AG04450 (cell line): ENCODE measurements at places on chromosomes 12 and 14.

- no peak for DNase-seq
Observed at GRCh38 chr14:30518867-30519560, 39.9 kb upstream of the G2E3 start.

DNA sequence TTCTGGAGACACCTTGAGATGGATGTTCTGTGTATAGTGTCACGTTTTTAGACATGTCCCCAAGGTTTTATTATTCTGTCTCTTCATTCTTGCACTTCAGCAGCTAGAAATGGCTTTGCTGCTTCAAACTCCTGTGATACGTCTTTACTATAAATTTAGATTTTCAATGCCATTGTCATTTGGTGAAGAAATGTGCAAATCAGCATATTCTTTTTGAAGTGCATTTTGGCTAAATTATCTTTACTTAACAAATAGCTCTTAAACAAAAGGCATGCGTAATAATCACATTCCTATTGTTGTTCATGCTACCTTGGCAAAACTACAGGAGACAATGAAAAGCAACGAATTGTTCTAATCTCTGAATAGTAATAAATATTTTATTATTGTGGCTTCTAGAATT, 502.9 kb upstream of the SYT1 start:
- no peak for DNase-seq

GRCh38 chr12:68587448-68587873, 23.2 kb upstream of the RAP1B start:
- DNase-seq: no peak

GRCh38 chr14:23167116-23167847, 16.2 kb downstream of the SLC7A8 start:
- no peak for DNase-seq

- DNase-seq: no peak
Observed at GRCh38 chr14:75636100-75636692, 24.5 kb downstream of the ERG28 start.

DNA sequence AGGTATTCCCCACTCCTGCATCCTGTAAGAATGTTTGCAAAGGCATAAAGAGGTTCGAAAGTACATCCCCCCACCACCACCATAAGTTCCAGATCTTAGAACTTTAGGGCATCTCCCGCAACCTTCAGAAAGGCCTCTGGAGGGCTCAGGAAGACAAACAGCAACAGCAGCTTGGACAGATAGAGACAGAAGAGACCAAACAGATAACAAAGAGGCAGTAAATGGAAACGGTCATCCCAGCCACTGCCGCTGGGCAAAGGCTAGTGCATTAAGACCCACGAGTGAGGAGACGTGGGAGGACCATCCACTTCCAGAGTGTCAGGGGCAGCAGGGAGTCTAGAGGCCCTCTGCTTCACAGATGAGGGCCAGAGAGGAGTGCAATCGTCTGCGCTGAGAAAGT, 124.3 kb downstream of the CRACR2A start:
- DNase-seq: no peak

- DNase-seq: no peak
Observed at GRCh38 chr12:127363392-127363791, 903.6 kb upstream of the TMEM132C start.

GRCh38 chr14:101823066-101823465, 61.6 kb downstream of the PPP2R5C start:
- no peak for DNase-seq

GRCh38 chr12:114762490-114763110, 78.6 kb upstream of the TBX3 start:
- peak; percentile 76 for DNase-seq

DNA sequence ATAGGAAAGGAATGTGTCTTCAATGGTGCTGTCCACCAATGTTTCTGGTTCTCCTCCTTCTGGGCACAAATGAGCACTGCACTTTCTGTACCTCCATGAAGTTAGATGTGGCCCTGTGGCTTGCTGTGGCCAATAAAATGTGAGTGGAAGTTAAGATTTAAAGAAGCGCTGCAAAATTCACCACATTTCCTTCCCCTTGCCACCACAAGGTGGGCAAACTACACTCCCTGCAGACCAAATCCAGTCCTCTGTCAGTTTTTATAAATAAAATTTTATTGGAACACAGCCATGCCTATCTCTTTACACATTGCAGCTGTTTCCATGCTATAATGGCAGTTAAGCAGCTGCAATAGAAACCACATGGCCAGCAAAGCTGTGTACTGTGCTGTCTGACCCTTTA, 141.4 kb upstream of the TMPO start:
- no peak for DNase-seq

GRCh38 chr12:110102255-110102654, 21.9 kb upstream of the IFT81 start:
- DNase-seq: no peak

- DNase-seq: no peak
Observed at GRCh38 chr14:74241652-74242017, 2.4 kb downstream of the VSX2 start.

DNA sequence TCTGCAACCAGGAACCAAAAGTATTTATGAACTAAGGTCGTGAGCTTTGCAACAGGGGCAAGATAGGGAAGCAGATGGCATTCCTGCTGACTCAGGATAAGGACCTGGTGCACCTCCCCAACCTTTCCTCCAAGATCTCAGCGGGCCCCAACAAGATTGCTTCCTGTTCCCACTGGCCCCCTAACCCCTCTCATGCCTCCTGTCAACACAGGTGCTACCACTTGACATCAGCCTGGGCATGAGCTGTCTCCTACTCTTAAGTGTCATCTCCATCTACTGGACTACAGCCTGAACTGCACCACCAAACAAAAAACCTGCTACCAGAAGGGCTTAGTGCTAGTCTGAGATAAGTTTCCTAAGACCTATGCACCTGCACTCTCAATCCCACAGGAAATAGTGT, 32.7 kb downstream of the MED6 start:
- DNase-seq: peak; percentile 1

- DNase-seq: peak; percentile 92
Observed at GRCh38 chr12:58566599-58566998, 353.7 kb downstream of the LRIG3 start.

DNA sequence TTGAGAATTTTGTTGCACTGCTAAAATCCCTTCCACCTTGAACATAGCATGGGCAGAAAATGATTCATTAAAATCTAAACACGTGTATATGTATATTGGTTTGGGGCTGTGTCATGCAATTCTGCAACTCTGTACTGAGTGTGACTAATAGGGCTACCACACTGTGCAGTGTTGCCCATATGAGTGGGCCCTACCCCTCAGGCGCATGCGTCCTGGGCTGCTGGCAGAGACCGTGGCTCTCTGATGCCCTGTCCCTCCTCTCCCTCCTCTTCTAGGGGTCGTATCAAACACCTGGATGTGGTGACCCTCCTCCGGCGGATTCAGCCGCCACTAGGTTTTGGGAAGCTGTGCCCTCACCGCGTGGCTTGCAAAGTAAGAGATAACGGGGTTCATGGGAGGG, 128.4 kb upstream of the FKBP4 start:
- DNase-seq: no peak

- no peak for DNase-seq
Observed at GRCh38 chr14:24066496-24067132, 4.7 kb upstream of the CPNE6 start.

- no peak for DNase-seq
Observed at GRCh38 chr12:14892726-14893505, 7.3 kb upstream of the MGP start.

- peak; percentile 41 for DNase-seq
Observed at GRCh38 chr12:109518820-109519665, 41.6 kb downstream of the UBE3B start.

DNA sequence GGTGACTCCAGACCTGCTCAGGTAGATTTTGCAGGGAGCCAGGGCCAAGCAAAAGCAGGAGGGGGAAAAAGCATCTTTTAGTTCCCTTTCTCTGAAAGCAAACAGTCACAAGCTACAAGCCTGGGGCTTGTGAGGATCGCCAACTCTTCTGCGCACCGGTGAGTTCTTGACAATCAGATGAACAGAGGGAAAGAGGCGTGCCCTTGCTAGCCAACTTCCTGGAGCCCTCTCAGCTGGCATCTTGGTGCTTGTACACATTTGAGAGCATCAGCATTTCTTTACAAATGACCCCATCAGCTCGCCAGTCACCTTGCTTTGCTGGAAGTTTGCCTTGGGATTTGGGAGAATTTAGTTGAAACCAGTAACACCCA, 55.5 kb downstream of the ZNF664 start:
- no peak for DNase-seq

DNA sequence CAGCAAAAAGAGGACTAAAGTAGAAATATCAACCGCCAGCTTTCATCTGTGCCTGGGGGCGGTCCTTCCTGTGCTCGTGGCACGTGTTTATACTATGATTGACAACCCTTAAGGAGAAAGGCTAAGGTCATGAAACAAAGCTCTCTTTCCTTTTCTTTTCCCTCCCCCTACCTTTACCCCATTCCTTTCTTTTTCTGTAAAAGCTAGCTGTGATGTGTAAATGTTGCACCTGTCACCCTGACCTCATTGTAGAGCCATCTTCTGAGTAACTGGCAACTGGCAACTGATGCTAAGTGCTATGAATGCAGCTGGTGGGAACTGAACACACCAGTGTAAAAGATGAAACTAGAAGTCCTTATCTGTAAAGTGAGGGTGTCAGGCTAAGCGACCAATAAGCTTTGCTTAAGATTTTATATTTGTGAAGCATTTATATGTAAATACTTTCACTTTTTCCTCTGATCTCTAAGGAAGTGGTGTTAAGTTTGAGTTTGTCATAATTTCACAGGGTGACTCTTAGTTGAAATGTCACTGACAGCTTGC, 102.8 kb upstream of the BCAT1 start:
- no peak for DNase-seq

DNA sequence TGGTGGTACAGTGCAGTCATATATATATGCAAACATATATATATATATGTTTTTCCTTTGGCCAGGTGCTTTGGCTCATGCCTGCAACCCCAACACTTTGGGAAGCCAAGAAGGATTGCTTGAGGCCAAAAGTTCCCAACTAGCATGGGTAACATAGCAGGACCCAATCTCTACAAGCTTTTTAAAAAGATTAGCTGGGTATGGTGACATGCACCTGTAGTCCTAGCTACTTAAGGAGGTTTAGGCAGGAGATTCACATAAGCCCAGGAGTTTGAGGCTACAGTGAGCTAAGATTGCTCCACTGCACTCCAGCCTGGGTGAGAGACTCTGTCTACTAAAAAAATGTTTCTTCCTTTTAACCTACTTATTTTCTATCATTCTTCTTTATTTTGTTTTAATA, 10.2 kb downstream of the PZP start:
- DNase-seq: no peak

- DNase-seq: peak; percentile 30
Observed at GRCh38 chr14:61927060-61927459, 164.8 kb downstream of the SNAPC1 start.

GRCh38 chr14:80784820-80785219, 156.7 kb downstream of the CEP128 start:
- DNase-seq: no peak

DNA sequence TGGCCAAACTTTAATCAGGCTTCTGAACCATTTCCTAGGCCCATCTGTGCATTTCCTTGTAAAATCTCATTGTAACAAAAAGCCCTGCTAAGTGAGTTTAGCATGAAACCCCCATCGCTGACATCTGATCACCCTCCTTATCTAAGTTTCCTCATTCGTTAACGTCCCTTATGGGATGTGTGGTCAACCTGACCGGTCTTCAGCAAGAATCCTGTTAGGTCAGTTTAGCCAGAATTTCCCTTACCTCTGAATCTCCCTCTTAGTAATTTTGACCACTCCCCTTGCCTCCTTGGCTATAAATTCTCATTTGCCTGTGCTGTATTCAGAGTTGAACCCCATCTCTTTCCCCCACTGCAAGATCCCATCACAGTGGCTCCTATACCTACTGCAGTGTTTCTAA, 239.3 kb downstream of the RMST start:
- DNase-seq: no peak

DNA sequence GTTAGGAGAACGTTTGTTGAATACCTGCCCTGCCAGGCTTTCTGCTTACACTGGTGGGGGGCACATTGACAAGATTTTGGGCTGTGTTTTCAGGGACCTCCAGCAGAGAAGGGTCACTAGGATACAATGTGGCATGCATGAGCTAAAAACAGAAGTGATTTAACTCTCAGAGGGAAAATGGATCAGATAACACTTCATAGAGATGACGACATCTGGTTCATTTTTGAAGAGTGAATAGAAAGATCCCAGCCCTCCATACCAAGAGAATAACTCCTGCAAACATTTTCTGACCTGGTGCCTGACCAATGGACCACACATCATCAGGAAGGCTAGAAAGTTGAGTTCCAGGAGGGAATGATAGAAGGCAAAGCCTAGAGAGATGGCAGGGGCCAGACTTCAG, 33.7 kb downstream of the CKB start:
- peak; percentile 16 for DNase-seq

- DNase-seq: no peak
Observed at GRCh38 chr12:31644536-31644935, 15.0 kb upstream of the ETFBKMT start.

- peak; percentile 11 for DNase-seq
Observed at GRCh38 chr14:83483063-83483462, 1949.4 kb upstream of the SEL1L start.

- no peak for DNase-seq
Observed at GRCh38 chr14:72033365-72033764, 101.1 kb downstream of the RGS6 start.

- no peak for DNase-seq
Observed at GRCh38 chr12:11859705-11860425, 210.4 kb downstream of the ETV6 start.

- DNase-seq: no peak
Observed at GRCh38 chr12:127278351-127278750, 988.6 kb upstream of the TMEM132C start.

GRCh38 chr14:57266065-57266464, 2.6 kb downstream of the EXOC5 start:
- DNase-seq: no peak

DNA sequence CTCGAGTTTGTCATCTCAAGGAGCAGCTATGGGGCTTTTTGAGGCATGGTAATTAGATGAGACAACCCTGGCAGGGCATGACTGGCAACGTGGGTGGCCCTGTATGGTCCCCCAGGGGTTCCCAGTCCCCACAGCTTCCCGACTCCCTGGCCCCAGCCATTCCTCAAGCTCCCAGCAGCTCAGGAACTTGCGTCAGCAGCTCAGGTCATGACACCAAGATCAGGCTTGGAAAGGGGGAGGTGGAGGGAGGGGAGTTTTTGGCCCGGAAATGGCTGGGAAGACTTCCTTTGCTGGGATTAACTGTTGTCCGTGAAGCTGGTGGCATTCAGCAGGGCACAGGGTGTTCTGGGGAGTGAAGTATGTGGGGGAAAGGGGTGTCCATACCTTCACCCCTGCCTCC, 10.4 kb upstream of the NRIP2 start:
- no peak for DNase-seq
